ENCODE measurements at places on chromosomes 2 and 18.
A peak's percentile ranks its signal among the peaks of the same experiment; 100 is the strongest.

- DNase-seq = no peak
These were observed 76.4 kb downstream of the AGAP1 start for GRCh38 chr2:235570256-235570655.

DNA sequence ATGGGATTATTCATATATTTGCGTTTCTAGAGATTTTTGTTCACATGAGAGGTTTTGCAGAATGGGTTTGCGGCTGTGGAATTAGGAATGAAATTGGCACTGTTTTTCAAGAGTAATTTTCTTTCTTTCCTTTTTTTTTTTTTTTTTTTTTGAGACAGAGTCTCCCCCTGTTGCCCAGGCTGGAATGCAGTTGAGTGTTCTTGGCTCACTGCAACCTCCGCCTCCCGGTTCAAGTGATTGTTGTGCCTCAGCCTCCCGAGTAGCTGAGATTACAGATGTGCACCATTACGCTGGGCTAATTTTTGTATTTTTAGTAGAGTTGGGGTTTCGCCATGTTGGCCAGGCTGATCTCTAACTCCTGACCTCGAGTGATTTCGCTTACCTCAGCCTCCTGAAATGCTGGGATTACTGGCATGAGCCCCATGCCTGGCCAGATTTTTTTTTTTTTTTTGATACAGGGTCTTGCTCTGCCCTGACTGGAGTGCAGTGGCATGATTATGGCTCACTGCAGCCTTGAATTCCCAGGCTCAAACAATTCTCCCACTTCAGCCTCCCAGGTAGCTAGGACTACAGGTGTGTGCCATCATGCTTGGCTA lies 65.3 kb downstream of the MIB1 start:
- DNase-seq = no peak

DNA sequence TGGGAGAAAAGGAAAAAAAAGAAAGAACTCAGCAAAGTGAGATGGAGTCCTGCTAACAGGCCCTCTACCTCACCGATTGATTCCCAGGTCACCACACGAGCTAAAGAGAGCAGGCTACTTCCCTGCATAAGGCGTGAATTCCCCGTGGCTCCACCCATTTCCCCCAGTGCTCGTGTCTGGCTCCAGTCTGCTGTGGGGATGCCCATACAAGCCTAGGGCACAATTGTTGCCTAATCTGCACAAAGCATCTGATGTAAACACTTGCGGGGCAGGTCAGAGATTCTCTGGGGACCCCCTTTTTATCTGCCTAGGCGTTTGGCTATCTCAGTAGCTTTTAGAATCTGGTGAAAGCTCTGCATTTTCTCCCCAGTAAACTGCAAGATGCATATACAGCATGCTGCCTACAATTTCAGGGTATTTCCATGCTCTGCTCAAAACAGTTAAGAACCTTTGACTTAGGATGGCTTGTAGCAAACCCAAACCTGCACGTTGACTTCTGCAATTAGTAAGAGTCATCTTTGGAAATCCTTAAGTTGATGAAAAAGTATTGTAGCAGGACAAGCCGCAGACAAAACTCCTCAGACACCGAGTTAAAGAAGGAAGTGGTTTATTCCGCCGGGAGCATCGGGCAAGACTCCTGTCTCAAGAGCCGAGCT lies 34.8 kb downstream of the MYO3B start:
- no peak for DNase-seq

GRCh38 chr2:178380763-178381162 lies 70.2 kb downstream of the PRKRA start:
- DNase-seq = no peak

DNA sequence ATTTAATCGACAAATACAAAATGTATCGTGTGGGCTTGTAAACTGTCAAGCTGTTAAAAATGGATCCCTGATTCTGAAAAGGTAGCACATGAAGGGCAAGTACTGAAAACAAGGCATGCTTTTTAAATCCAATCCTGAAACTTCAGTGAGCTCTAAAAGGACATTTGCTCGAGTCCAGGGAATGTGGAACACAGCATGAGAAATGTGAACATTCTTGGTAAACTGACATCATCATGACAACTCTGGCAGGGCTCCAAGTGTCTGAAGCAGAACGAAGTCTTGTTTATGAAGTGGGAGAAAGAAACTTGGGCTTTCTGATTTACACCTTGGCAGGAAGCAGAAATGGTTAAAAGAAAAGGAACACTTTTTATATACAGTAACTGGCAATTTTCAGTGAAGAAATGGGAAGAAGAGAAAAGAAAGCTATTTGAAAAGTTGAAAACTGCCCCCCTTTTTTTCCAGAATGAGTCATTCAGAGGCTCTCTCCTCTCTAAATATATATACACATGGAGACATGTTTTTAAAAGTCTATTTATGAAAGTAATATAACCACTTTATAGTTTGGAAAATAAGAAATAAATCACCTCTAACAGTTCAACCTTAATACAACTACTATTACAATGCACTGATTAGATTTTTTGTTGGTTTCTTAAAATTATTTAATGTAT lies 120.8 kb downstream of the GAREM1 start:
- DNase-seq = peak; percentile 72

DNA sequence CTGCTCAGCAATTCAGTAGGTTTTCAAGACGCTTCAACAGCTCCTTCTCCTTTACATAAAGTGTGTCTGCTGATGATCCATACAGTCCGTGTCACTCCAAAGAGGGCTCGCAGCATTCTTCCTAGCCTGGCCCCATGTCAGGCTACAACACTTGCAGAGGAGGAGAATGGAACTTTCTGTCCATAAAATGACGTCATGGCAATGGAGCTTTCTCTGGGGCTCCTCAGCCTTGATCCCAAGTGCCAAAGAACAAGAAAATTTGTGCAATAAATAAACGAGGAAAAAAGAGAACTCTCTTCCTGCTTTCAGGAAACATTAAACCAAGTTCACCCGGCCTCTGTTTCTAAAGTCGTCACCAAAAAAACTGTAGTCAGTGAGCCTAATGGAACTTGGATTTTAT lies 199.5 kb upstream of the MEIS1 start:
- DNase-seq = no peak

All from HS-27A (cell line).